ENCODE measurements at places on chromosomes 7 and 10. TPM values are rescaled to one million over a fixed set of nuclear protein-coding genes. Genes with fewer than 3 reads are reported as not detected.

The GARS1 gene
- total RNA-seq, result 237 TPM

The FBXW4 gene
- total RNA-seq, result 41.3 TPM

The DCLRE1C gene
- 10.8 TPM for total RNA-seq

The SLC29A4 gene
- total RNA-seq, result 9.1 TPM

The SLC26A5 gene
- total RNA-seq, result not detected

The GATA3 gene
- total RNA-seq, result 0.15 TPM

The ENKUR gene
- 26.1 TPM for total RNA-seq

DNA sequence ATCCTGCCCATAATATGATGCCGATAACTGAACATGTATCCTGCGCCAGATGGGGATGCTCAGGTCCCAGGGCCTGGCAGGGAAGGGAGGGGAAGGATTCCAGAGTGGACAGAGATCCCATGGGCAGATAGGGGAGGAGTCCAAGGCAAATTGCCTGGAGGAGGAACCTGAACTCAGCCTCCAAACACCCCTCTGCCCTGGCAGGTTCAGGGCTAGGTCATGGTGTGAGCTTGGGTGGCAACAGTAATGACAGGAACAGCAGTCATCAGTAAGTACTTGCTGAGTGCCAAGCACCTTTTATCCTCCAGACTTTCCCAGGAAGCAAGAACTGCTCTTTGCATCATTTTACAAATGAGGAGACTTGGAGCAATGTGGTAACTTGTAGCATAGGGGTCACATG lies 3.8 kb upstream of the PALD1 start:
- ATAC-seq, result no peak

DNA sequence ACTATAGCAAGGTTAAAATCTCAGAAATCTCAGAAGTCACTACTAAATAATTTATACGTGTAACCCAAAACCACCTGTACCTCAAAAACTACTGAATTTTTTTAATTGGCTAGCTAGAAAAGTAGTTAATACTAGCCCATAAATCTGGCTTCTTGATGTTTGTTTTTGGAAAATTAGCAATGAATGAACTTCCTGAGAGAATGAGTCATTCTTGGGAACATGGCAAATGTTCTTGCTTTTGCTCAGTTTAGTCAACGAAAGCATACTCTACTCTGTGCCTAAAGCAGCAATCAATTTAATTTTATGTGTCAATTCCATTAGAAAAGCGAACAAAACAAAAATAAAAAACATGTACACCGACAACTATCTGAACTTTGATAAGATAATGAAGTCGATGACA lies 69.2 kb downstream of the SEMA3E start:
- ATAC-seq, result no peak

DNA sequence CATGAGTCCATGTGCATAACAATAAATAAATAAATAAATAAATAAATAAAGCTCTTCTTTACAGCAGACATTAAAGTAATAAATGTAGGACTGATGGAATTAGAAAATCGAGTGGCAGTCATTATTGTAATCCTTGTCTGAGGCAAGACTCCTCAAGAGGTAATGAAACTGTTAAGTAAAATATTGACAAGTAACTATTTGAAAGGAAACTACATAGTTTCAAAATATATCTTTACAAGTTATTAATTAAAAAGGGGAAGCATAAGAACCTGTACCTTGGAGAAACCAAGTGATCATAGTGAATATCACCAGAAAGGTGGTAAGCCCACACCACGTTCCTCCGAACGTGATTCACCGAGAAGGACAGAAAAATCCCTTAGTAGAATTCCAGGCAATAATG lies 285.6 kb upstream of the SORCS1 start:
- no peak for ATAC-seq

- peak; percentile 50 for ATAC-seq
Observed at GRCh38 chr10:118504467-118505205, 90.8 kb downstream of the PRLHR start.

DNA sequence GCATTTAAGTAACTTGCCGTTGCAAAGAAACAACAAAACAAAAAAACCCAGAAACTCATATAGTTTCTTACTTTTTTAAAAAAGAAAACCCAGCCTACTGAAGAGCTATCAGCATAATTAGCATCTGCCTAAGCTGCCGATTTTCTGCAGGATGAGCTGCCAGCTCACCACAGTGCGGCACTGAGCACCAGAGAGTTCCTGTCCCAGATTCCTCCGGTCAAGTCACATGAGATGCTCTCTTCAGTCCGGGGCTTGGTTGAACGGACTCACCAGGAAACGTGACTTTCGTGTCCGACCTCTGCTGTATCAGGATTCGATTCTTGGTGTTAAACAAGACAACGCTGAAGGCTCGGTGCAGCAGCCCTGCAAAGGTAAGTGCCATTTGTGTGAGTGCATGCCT lies 3.2 kb downstream of the IDI2 start:
- ATAC-seq, result peak; percentile 67

DNA sequence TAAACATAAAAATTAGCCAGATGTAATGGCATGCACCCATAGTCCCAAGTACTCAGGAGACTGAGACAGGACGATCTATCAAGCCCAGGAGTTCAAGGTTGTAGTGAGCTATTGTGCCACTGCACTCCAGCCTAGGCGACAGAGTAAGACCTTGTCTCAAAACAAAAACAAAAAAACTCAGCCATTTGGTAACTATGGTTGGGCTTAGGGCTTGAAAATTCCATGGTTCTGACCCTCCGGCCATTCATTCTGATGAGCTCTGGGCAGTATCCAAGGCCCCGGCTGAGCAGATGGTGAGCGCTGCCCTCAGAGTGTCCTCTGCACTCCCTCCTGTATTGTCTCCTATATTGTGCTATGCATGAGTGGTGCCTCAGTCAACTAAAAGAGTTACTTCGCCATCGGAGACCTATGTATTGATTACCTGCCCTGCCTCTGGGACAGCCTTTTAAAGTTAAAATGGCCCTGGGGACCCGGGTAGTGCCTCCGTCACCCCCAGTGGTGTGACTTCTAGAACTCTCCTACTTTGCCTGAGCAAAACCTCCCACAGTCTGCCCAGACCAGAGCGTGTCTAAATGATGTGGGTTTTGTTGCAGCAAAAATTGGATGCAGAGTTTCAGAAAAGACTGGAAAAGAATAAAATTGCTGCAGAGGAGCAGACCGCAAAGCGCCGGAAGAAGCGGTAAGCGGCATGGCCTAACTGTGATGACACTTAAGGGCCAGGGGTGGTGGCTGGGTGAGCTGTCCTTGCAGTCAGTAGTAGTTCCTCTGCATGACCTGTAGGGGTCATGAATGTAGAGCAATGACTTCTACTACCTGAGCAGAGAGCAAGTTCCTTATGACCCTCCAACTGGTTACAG lies 8.1 kb downstream of the PRKRIP1 start:
- peak; percentile 98 for ATAC-seq

GRCh38 chr7:138166681-138167080 lies 90.4 kb downstream of the AKR1D1 start:
- ATAC-seq, result no peak

DNA sequence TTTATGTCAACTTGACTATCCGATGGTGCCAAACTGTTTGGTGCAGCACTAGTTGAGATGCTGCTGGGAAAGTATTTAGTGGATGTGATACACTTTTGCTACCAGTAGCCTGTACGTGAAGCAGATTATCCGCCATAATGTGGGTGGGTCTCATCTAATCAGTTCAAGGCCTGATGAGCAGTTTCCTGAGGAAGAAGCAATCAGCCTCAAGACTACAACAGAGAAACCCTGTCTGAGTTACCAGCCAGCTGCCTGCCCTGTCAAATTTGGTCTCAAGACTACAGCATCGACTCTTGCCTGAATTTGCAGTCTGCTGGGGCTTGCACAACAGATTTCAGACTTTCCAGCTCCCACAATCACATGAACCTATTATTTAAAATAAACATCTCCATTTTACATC lies 10.9 kb upstream of the RBP3 start:
- ATAC-seq, result no peak

DNA sequence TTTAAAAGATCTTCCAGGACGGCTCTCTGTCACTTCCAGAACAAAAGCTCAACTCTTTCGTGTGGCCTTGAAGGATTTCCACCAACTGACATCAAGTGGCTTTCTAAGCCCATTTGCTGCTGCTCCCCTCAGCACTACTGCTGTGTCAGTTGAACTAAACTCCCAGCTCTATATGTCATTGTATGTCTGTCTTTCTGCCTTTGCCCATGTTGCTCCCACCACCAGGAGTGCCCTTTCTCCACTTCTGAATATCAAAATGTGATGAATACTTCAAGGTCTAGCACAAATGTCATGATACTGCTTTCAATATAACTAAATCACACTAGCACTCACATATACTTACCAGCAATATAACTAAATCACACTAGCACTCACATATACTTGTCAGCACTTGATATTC lies 138.3 kb downstream of the ATXN7L1 start:
- no peak for ATAC-seq

GRCh38 chr7:101816595-101817470 lies 593 bp upstream of the CUX1 start:
- ATAC-seq, result peak; percentile 17

- no peak for ATAC-seq
Observed at GRCh38 chr7:29562307-29562706, 1.3 kb upstream of the PRR15 start.

DNA sequence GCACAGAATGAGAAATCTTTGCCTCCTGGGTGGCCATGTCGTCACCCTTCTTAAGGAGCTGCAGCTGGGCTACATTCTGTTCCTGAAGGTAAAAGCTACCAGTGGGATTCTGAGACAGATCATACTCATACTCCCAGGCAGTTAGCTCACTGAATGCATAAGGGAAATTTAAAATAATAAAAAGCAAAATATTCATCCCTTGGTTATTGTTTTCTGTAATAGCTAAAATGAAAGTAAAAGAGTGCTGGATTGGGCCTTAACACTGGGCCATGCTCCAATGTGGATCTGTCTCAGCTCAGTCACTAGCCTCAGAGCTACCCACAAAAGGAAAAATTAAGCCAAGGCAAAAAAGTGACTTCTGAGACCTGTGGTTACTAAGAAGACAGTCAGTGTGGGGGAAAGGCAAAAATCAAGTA lies 8.9 kb upstream of the DYNC2I1 start:
- ATAC-seq, result peak; percentile 49

DNA sequence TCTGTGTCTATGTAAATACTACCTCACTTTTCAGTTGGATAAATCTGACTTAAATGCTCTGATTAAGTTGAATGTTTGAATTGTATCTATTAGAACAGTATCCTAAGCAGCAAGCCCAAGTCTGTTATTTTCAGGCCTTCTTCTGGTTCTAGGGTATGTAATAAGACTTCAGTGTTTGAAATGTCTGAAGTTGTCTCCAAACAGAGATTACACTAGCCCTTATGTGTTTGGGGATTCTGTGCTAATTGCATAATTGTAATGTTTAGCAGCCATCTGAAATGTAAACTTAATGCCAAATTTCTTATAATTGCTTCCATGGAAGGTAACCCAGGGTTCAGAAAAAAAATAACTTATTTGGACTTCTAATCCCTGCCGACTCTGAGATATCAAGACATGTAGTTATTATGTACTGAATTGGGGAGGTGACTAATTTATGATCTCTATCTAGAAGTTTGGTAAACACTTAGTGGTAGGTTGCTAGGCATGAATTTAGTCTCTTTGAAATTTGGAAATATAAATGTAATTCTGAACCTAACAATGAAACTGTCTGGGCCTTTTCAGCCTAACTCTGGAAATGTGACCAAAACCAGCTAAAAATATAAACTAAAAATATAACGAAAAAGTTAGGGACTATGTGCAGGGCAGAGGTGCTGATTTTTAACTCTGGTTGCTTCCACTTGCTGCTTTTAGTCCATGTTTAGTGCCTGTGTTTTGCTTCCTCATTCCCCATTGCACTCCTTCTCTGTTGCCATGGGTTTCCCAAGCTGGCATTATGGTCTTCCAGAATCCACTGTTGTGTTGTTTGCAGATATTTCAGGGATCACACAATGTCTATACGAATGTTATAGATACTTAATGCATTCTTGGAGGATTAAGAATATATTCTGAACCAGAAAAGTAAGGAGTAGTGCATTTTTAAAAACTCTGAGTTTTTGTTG lies 54.8 kb downstream of the MCU start:
- peak; percentile 63 for ATAC-seq

DNA sequence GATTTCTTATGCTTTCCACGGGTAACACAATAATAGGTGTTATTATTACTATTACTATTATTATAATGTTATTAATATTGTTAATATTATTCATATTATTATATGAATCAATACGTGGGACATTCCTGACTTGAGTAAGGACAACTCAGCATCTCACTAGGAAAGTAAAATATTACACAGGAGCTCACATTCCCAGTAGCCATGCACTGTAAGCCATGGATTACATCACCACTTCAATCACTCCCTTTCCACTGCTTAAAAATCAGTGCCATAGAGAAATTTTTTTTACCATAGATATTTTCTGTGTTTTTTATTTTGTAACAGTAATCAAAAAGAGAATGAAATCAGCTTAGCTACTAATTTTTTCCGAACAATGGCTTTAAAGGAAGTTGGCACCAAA lies 68.5 kb upstream of the DGKI start:
- no peak for ATAC-seq

DNA sequence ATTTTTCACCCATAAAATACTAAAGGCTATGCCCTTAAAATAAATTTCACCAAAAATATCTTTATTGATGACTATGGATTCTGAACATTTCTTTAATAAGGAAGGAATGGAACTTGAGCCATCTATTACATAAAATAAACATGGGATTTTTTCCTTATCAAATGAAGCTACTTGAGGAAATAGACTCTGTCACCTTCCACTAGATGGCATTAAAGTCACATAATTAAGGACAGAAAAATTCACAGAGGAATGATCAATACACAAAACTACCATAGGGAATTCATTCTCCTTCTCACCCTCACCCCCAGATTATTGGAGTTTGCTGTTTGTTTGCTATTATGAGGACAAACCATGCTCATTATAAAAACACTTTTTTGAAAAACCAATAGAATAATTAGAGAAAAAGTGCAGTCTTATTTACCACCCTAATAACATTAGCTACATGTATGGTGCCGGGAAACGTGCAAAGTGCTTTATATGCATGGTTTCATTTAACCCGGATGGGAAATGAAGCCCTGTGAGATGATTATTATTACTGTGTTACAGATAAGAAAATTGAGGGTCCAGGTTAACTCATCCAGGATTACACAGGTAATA lies 21.1 kb upstream of the FOXI2 start:
- ATAC-seq, result no peak

DNA sequence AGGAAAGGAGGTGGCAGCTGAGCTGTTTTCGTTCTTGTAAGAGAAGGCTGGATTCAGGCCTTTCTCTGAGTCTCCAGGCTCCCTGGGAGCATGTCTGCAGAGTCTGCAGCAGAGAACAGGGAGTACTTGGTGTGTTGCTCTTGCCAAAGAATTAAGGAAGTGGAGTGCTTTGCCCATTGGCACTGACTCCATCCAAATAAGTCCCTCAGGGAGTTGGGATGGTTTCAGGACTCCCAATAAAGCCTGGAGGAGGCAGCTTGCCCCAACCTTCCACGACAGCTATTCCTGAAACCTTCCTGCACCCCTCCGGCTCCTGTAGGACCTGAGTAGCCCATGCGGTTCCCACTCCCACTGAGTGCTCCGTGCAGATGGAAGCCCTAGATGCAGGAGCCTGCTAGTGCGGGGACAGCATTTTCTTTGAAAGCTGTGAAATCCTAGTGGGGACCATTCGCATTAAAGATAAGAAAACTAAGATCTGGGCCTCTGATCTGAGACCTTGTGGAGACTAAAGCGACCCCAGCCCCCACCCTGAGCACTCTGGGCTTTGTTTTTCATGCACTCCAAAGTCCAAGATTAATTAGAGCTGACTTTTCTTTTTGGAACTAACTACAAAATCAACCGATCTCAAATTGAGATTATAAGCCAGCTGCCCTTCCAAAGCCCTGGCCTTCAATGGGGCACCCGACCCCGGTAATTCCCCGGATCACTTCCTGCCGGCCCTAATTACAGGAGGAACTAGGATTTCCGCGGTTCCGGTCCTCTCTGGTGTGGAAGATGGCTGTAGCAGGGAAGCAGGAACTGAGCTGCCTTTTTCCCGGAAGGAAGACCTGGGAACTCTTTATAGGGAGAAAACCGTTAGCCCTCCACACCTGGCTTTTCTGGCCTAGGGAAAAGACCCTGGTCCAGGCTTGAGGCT lies 110.2 kb downstream of the COL13A1 start:
- no peak for ATAC-seq
